EL (cell line): ENCODE measurements at places on chromosomes 6 and 20.

DNA sequence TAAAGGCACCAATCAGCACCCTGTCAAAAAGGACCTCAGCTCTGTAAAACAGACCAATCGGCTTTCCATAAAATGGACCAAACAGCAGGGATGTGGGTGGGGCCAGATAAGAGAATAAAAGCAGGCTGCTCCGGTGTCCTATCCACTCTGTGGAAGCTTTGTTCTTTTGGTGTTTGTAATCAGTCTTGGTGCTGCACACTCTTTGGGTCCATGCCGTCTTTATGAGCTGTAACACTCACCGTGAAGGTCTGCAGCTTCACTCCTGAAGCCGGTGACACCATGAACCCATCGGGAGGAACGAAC, 7.3 kb upstream of the PXDC1 start:
- DNase-seq: no peak

- DNase-seq: no peak
These were observed 9.3 kb downstream of the ADNP start for GRCh38 chr20:50921803-50922501.

- DNase-seq: peak; percentile 58
These were observed 241.4 kb downstream of the IBTK start for GRCh38 chr6:82006027-82006738.

GRCh38 chr20:50982363-50982762, 23.7 kb downstream of the MOCS3 start:
- DNase-seq: peak; percentile 56

GRCh38 chr6:6681075-6681849, 92.7 kb downstream of the LY86 start:
- DNase-seq: no peak
